Tongue (tissue), 3 donors: ENCODE measurements at places on chromosomes 12 and 14. TPM values are rescaled to one million over a fixed set of nuclear protein-coding genes. Genes with fewer than 3 reads are reported as not detected.

PEX5 gene
- 66.1 TPM for total RNA-seq

AP5M1 gene
- total RNA-seq, result 25.4 TPM

AVPR1A gene
- 27.1 TPM for total RNA-seq

AICDA gene
- total RNA-seq, result 0.10 TPM

RNASE3 gene
- total RNA-seq, result not detected

SERPINA1 gene
- total RNA-seq, result 2.5 TPM

SOAT2 gene
- total RNA-seq, result not detected

ATP5F1B gene
- total RNA-seq, result 686 TPM

ITFG2 gene
- 26.7 TPM for total RNA-seq

DAO gene
- total RNA-seq, result not detected

SPX gene
- total RNA-seq, result 19.8 TPM

POTEG gene
- total RNA-seq, result not detected

ADAMTS20 gene
- 0.21 TPM for total RNA-seq
